Pericardium fibroblast (primary cell): ENCODE measurements at places on chromosomes 1 and 21. TPM values are rescaled to one million over a fixed set of nuclear protein-coding genes. Genes with fewer than 3 reads are reported as not detected.

Gene TAS1R1
- total RNA-seq: 0.17 TPM in 1 of 2 replicates, not detected in the other

Gene PTCH2
- under 0.01 and 0.47 TPM in 2 replicates for total RNA-seq

Gene SERTAD4
- 0.60 and 1.9 TPM in 2 replicates for total RNA-seq

Gene MROH9
- total RNA-seq: not detected in 2 replicates

Gene LENEP
- total RNA-seq: not detected in 2 replicates
